CD8-positive, alpha-beta memory T cell (primary cell): ENCODE measurements at places on chromosomes 7 and 10. TPM values are rescaled to one million over a fixed set of nuclear protein-coding genes. Genes with fewer than 3 reads are reported as not detected.

- no peak for DNase-seq
These were observed 165.5 kb downstream of the RPS24 start for GRCh38 chr10:78199005-78199725.

Gene PRTFDC1
- 1.6 TPM for total RNA-seq

DNA sequence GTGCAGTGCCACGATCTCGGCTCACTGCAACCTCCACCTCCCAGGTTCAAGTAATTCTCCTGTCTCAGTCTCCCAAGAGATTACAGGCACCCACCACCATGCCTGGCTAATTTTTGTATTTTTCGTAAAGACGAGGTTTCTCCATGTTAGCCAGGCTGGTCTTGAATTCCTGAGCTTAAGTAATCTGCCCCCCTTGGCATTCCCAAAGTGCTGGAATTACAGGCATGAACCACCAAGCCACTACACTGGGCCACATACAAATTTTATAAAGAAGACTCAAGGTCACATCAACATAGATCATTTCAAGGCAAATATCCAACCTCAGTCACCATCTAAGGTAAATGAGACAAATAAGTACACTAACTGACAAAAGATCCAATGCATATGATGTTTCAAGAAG lies 32.1 kb downstream of the IGF2BP3 start:
- DNase-seq: no peak

Gene SPDYE16
- 0.20 TPM for total RNA-seq

Gene COL26A1
- total RNA-seq: not detected

Gene LHFPL3
- total RNA-seq: not detected

- DNase-seq: no peak
These were observed 7.5 kb downstream of the MET start for GRCh38 chr7:116679500-116679899.

DNA sequence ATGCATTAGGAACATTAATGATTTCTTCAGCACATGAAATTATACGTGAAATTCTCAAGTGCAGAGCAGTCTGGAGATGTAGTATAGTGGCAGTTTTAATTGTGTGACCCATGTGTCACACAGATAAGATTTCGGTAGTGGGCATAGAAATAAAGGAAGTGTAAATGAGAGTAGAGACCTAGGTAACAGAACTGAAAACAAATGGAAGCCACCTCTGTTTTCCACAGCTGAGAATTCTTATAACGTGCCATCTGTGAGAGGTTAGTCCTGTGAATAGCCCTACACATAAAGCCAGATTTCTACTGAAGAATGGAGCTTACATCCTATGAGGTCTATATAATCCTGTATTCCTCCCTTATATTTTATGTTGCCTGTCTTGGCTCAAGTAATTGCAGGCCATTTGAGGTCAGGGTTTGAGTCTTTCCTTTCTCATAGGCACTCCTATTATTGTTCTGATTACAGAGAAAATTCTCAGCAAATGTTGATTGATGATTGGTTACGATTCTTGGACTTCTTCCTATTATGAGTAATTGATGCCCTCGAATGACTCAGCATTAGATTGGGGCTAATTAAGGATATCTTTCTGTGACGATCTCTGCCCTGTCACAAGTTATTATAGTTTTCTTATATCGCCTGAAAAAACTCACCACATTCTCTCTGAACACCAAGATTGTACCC lies 258.2 kb downstream of the KIF20B start:
- no peak for DNase-seq

Gene SLC26A3
- total RNA-seq: not detected

GRCh38 chr10:91251430-91252056 lies 31.1 kb downstream of the PCGF5 start:
- peak; percentile 28 for DNase-seq

Gene PVRIG
- total RNA-seq: 23.9 TPM

- DNase-seq: no peak
These were observed 14.1 kb downstream of the LAT2 start for GRCh38 chr7:74223711-74224510.

- DNase-seq: no peak
These were observed at the start of gene CDHR3 for GRCh38 chr7:105963038-105963667. TSS of gene CDHR3 (plus strand) at chr7:105963264. CDS start at chr7:105963319, 55 bp downstream.

- DNase-seq: no peak
These were observed 7.0 kb upstream of the MMP21 start for GRCh38 chr10:125782616-125783015.

DNA sequence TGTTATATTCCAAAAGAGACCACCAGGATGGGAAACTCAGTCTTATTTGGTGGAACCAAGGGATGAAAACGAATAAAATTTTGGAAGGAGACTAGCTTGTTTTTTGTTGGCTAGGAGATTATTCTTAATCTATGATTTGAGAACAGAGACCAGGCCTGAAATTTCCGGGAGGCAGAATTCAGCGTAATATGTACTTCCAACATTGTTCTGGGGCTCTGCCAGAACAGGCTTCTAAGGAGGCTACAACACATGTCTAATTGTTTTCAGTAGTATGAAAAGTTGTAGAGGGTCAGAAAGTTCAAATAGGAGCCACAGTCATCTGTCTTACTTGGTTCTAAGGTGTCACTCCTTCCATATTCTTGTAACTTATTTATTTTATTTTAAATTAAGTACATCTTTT lies 1.7 kb downstream of the DDX21 start:
- no peak for DNase-seq

DNA sequence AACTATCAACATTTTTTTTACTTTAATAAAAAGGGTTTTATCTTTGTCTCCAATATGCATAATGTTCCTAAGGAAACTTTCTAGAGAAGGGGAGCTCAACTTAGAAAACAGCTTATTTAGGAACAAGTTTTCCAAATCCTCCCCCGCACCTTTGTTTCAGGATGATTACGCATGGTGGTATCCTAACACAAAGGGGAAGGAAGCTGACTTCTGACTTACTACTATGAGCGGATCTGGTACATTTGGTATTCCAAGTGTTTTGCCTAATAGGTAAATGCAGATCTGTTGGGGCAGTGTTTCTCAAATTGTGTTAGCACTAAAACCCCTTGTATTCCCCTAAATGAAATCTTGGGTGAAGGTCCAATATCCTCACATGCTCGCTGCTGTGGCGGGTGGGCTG lies 229.3 kb upstream of the KLF14 start:
- DNase-seq: no peak

GRCh38 chr10:44237364-44238049 lies 147.4 kb downstream of the CXCL12 start:
- DNase-seq: no peak

- no peak for DNase-seq
These were observed 226.1 kb downstream of the CDC14C start for GRCh38 chr7:49150486-49150885.

DNA sequence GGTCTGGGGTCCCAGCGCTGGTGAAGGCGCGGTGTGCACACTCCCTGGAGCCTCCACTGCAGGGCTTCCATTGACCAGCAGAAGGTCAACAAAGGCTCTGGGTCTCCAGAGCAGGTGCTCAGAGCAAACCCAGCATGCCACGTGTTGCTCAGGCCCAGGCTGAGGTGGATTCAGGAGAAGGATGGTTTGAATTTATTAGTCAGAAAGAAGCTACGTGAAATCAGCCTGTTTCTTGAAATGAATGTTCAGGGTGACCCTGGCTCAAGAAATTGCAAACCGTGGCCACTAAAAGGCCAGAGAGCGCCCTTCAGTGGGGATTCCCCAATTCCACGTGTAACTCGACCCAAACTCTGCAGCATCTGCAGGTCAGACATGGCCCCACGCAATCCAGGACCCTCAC lies 82.7 kb upstream of the PFKP start:
- no peak for DNase-seq

DNA sequence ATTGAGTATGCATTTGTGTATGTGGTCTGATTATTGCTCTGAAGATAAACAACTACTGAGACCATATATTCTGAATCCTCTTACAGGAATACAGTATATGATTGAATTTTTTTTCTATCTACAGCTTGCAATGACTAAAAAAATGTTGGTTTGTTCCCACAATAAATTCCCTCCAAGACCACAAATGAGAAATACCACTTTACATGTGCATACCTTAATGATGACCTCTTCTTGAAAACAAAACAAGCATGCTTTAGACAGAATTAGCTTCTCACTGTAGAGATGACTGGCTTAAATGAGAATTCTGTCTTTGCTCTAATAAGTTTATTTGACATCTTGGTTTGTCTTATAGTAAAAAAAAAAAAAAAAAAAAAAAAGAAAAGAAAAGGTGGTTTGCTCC lies 241.5 kb downstream of the PCDH15 start:
- no peak for DNase-seq

GRCh38 chr10:28186461-28186860 lies 116.4 kb downstream of the MPP7 start:
- DNase-seq: no peak

DNA sequence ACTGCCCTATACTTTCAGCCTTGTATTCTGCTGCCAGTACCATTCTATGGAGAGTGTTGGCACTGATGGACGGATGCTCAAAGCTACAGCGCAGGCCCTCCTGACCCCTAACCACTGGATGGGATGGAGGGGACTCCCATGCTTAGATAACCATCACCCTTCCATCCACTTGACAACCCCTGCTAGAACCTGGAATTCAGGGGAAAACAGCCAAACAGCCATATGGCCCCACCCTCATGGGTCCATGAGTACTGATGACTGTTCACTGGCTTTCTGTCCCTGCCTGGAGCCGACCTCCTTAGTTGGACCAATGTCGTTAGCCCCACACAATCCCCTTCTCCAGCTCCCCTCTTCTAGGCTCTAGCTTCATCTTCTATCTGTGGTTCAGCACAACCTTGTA lies 16.2 kb downstream of the DUSP5 start:
- no peak for DNase-seq

Gene POU6F2
- total RNA-seq: not detected

GRCh38 chr7:66110856-66111255 lies 3.8 kb upstream of the CRCP start:
- no peak for DNase-seq

Gene IDI2
- not detected for total RNA-seq

Gene RHEB
- 53.6 TPM for total RNA-seq

- no peak for DNase-seq
These were observed 209.1 kb downstream of the PHF14 start for GRCh38 chr7:11182736-11183135.

GRCh38 chr10:86506499-86506898 lies 15.1 kb downstream of the WAPL start:
- DNase-seq: no peak

Gene ADRB1
- 0.49 TPM for total RNA-seq

DNA sequence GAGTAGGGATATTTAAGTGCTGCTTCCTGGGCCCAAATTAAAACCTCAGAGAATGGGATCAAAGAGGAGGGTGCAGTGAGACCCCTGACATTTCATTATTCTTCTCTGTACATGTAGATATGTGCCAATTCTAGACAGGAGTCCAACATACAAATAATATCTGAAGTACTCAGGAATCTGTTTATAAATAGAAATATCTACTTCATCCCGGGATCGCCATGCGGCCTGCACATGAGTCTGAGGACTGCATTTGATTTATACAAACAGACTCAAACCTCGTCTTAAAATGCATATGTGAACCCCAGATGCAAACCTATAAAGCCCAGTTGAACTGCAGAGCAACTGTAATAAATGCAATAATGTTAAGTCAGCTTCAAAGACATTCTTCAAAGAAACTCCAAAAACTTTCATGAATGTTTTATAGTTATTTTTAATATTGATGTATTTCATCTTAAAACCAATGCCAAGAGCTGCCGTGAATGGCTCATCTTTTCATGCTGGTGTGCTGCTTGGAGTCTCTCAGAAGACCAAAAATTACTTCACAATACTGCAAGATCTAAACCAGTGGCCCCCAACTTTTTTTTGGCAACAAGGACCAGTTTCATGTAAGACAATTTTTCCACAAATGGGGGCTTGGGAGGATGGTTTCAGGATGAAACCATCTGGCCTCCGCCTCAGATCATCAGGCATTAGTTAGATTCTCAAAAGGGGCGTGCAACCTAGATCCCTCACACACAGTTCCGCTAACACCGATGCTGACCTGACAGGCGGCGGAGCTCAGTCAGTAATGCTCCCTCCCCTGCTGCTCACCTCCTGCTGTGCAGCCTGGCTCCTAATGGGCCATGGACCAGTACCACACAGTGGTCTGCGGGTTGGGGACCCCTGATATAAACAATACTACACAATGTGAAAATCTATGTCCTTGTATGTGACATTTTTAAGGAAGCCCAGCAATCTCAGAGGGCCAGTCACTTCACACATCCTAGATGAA lies 166.9 kb downstream of the PARD3 start:
- DNase-seq: no peak

- no peak for DNase-seq
These were observed 26.4 kb downstream of the KCNMA1 start for GRCh38 chr10:77611221-77611620.

- DNase-seq: no peak
These were observed 22.5 kb downstream of the RNF133 start for GRCh38 chr7:122676466-122676865.

GRCh38 chr7:88218836-88219605 lies 817 bp downstream of the SRI start:
- DNase-seq: peak; percentile 53

GRCh38 chr7:11985971-11986370 lies 154.0 kb upstream of the THSD7A start:
- no peak for DNase-seq

- no peak for DNase-seq
These were observed 306.4 kb upstream of the CDC14C start for GRCh38 chr7:48617993-48618392.

- no peak for DNase-seq
These were observed 89.6 kb downstream of the AUTS2 start for GRCh38 chr7:69687739-69688433.

GRCh38 chr7:11274074-11274473 lies 300.4 kb downstream of the PHF14 start:
- no peak for DNase-seq

- DNase-seq: peak; percentile 55
These were observed 83.7 kb upstream of the BET1 start for GRCh38 chr7:94087664-94088352.
